ENCODE measurements at places on chromosomes 12 and 14. TPM values are rescaled to one million over a fixed set of nuclear protein-coding genes. Genes with fewer than 3 reads are reported as not detected.

SLC4A8 gene
- total RNA-seq: 0.28 TPM

P2RX2 gene
- not detected for total RNA-seq

NACA gene
- total RNA-seq: 1,171 TPM

SOAT2 gene
- total RNA-seq: not detected

Data from smooth muscle cell of bladder (primary cell).